ENCODE measurements at places on chromosomes 2 and 18.

GRCh38 chr2:108637304-108637669, 82.0 kb upstream of the RANBP2 start:
- no peak for DNase-seq

DNA sequence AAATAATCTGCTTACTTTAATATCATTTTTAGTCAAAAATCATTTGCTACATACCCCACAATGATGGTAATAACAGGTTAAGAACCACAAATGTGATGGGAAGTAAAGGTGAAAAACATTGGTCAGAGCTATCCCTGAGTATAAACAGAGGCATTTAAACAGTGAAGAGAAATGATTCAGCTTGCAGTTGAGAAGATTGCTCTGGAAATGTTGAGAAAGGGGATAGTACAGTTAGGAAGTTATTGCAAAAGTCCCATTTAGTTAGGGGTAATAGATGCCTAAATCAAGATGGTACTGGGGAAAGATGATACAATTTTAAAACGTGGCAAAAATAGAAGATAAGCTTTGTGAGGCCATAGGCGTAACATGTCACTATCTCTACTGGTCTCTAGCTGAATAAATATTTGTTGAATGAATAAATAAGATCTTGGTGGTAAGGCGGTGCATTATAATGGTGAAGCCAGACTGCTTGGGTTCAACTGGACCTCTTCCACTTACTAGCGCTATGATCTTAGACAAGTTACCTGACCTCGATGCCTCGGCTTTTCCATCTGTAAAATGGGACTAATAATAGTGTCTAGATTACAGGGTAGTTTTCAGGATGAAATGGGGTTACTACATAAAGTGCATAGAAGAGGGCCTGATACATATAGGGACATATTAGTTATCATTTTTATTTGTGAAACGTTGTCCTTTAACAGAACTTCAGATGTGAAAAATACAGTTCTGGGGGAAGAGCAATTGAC, 2.0 kb upstream of the BZW1 start:
- DNase-seq = no peak

GRCh38 chr2:121205321-121205942, 79.6 kb downstream of the TFCP2L1 start:
- no peak for DNase-seq

GRCh38 chr2:125745514-125745913, 910.4 kb upstream of the GYPC start:
- DNase-seq = peak; percentile 50

DNA sequence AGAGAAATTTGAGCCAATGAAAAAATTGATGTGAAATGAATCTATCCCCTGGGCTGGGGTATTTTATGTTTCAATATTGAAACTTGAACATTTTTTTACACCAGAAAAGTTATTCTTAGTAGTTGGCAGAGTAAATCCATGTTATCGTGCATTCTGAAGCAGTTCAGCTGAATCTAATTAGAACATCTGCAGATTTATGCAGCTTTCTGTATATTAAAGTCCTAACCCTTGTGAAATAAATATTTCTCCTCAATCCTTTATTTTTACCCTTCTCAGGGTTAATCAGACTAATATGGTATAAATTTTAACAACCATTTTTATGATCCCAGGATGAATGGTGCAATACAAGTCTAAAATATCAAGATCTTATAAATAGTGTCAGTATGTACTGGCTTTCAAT, 69.5 kb downstream of the CDH20 start:
- DNase-seq = no peak

GRCh38 chr2:26860211-26860850, 12.4 kb downstream of the DPYSL5 start:
- DNase-seq = no peak

Data from NCI-H1092 treated with DMSO at 0.1 percent for 48 hours (cell line).